Activated naive CD4-positive, alpha-beta T cell (primary cell): ENCODE measurements at places on chromosomes 1 and 21.

DNA sequence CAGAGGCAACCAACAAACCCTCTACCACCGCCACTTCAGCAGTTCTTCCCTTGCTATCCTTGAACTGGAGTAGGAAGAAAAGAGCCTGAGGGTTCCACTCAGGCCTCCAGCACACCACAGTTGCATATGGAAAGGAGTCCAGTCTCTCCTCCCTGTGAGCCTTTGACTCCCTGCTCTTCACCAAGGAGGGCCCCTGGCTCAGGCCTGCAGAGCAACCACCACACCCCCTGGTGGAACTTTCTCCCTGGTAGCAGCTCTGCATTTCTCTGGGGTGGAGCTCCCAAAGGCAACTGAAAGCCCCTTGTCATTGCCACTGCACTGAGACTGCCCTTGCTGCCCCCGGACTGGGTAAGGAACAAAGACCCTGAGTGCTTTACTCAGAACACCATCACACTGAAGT lies 1021.5 kb upstream of the ADGRL2 start:
- no peak for DNase-seq

DNA sequence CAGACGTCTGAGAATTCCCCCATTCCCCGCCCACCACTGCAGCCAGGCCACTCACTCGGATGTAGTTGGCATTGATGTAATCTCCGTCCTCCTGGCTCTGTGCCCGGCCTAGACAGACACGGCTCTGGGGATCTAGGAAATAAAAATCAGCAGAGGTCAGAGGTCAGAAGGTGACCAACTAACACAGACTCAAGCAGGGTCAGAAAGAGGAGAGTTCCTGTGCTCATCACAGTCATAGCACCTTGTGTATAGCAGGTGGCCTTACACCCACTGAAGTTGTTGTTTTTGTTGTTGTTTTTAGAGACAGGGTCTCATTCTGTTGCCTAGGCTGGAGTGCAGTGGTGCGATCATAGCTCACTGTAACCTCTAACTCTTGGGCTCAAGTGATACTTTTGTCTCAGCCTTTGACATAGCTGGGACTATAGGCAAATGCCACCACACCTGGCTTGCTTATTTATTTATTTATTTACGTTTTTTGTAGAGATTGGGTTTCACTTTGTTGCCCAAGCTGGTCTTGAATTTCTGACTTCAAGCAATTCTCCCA lies 4.9 kb downstream of the PTPN7 start:
- no peak for DNase-seq

DNA sequence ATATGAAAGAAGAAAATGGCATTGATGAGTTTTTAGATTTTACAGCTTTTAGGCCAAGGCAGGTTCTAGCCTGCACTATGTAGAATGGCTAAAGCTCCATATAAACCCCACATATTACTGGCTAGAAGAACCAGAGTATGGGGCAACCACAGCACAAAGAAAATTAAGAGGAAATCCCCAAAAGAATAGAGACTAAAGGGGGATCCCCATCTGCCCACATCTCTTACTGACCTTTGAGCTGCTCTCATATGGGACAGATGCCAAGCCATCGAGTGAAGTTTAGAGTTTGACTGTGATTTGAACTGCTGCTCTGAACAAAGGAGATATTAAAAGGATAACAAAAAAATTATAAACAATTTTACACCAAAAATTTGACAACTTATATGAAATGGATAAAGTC lies 102.2 kb upstream of the HAO2 start:
- no peak for DNase-seq

DNA sequence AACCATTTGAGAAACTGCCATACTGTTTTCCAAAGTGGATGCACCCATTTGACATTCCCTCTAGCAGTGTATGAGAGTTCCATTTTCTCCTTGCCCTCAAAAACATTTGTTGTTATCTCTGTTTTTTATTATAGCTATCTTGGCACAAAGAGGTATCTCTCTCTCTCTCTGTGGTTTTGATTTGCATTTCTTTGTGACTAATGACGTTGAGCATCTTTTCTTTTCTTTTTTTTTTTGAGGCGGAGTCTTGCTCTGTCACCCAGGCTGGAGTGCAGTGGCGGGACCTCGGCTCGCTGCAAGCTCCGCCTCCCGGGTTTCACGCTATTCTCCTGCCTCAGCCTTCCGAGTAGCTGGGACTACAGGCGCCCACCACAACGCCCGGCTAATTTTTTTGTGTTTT lies 17.4 kb upstream of the ZMYM6 start:
- no peak for DNase-seq

DNA sequence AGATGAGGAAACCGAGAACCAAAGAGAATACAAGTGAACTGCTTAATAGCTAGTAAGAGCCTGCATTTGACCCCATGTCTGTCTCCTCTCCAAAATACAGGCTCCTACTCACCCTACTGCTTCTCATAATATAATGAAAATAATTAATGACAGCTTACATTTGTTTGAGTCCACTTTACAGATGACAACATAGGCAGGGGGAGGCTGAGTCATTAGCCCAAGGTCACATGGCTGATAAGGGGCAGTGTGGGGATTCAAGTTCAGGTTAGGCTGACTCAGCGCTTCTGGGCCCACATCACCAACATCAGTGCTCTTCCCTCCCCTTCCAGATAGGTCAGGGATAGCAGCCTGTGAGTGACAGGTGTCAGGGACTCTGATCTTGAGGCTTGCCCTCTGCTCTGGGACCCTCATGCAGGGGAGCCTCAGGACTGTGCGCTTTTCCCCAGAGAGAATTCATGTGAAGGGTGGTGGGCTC lies 16.2 kb downstream of the AZIN2 start:
- DNase-seq, result no peak
